ENCODE measurements at places on chromosomes 5 and 9.

GRCh38 chr5:149616727-149617285 is 35.5 kb downstream of the ARHGEF37 start:
- no peak for DNase-seq

- DNase-seq = no peak
Measured at GRCh38 chr5:107533910-107534876, 136.5 kb downstream of the EFNA5 start.

- no peak for DNase-seq
Measured at GRCh38 chr9:131677444-131678180, 62.3 kb downstream of the RAPGEF1 start.

GRCh38 chr5:87398981-87399614 is 13.6 kb downstream of the CCNH start:
- no peak for DNase-seq

DNA sequence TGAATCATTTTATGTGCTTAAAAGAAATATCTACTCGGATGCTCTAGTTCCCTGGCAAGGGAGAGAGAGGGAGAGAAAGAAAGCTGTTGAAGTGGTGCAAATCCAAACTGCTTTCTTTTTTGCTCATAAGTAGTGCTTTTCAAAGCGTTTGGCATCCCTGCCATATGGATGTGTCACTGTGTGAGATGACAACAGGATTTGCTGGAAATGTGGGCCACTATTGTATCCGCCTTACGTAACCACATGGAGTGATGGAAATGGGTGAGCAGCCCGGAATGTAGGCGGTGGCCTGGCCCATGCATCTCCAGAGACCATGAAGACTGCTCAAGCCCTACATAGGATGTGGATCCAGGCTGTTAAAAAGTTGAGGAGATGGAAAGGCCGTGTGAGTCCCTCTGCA is 30.8 kb downstream of the TJP2 start:
- no peak for DNase-seq

DNA sequence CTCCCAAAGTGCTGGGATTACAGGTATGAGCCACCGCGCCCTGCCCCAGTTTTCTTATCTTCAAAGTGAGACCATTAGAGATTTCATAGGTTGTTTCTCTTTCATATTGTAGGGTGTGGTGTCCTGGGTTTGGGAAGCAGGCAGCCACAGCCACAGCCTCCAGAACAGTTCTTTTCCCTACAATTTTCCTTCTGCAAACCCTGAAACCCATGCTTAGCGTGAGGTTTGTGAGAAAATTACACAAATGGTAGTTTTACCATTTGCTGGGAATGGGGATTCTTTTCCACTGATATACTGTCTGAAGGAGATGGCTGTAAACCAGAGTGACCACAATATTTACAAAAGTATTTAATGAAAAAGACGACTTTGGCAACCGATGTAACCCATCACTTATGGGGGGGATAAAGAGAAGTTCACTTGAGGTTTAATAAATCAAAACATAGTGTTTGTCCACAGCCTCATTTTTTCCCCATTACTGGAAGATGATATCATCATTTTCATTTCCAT is 26.7 kb upstream of the ECM2 start:
- no peak for DNase-seq

GRCh38 chr9:81620002-81620390 is 69.4 kb downstream of the TLE1 start:
- DNase-seq = no peak

GRCh38 chr9:125822160-125822559 is 75.0 kb downstream of the PBX3 start:
- DNase-seq = no peak

- DNase-seq = no peak
Measured at GRCh38 chr9:94150890-94151650, 66.8 kb downstream of the PTPDC1 start.

DNA sequence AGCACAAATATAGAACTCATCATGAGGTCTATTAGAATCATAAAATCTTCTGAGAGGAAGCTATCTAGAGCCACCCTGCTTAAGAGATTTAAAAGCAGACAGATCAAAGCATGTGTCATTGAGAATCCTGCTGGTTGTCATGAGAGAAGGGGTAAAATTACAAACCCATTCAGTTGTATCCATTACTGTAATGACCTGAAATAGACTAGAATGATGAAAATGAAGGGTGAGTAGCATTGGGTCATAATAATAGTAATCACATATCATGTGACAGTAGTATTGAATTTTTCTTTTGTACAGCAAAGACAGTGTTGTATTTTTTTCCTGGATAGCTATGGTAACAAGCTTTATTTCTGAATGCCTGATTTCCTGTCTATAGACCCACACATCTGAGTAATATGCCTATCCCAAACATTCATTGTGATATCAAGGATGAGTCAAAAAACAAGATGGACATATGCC is 149.0 kb downstream of the PDE4D start:
- DNase-seq = no peak

DNA sequence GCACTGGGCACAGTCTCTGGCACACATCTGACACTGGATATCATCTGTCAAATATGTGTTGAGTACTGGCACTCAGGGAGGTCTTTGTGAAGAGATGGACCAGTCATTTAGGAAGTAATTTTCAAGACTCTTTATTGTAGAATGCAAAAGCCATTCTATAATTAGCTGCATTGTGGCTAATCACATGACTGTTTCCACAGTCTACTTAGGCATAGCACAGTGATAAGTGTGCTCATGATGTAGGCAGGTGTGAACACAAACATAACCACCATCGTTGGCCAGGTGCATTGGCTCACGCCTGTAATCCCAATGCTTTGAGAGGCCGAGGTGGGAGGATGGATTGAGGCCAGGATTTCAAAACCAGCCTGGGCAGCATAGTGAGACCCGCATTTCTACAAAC is 62.2 kb downstream of the CFAP77 start:
- DNase-seq = no peak

- DNase-seq = no peak
Measured at GRCh38 chr9:135616619-135617537, 22.5 kb downstream of the GLT6D1 start.

GRCh38 chr9:109498195-109499092 is at the start of gene PTPN3:
PTPN3 (minus strand) TSS chr9:109498307; CDS start chr9:109463434, 34,873 bp downstream.
- DNase-seq = no peak

DNA sequence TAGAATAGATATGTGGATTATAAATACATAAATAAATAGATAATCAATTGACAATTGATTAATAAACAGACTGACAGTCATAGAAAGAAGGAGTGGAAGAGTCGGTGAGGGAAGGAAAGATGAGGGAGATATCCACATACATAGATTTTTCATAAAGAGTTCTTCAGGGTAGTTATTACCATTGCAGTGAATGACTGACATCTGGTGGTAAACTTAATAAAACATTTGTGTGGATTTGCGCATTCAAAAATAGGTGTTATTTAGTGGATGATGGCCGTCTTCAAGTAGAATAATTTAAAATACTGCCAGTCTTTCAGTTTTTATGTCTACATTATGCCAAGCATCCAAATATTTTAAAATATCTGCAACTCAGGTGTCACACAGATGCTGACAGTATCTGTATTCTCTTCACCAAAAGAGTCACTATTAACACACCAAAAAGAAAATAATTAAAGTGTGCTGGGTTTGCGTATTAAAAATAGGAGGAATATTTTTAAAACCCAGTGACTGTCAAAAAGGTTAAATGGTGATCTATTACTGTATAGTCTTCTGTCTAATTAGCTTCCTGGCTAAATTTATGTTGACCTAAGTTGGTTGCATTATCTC is 78.8 kb downstream of the GIN1 start:
- no peak for DNase-seq

DNA sequence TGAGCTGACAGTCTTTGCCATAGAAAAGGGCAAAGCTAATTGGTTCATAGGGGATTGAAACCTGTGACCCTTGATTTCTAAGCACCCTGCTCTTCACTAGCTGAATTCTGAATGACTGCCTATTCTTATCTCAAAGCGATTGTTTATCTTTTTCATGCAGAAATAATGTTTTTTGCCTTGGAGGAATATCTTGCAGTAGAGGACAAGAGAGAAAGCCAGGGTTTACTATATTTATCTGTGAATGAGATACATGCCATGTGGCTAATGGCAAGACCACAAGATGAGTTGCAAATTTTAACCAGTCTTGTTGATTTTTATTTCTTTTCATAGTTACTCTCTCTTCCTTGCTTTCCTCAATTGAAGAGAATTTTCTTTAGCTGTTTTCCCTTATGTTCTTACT is 185.0 kb downstream of the CNTLN start:
- no peak for DNase-seq

DNA sequence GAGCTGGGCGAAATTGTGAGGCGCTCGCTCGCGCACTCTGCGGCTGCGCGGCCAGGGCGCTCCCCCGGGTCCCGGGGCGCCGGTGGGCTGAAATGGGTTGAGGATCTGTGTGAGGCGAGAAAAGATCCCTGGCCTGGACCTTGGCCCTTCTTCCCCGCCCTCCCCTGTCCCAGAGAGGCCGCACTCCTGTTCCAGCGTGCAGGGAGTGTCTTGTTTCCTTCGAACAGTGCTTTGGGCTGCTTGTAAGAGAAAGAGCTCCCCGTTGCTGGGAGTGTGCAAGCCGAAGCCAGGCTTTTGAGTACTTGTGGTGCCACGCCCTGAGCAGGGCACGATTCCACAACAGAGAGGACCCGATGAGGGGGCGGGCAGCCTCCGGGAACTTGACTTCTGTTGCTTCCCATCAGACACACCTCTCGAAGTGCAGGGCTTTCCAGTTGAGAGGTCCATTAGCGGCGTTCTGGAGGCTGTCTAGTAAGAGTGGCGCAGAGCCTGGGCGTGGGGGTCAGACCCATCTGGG is 535 bp downstream of the DOLPP1 start:
- no peak for DNase-seq

- DNase-seq = no peak
Measured at GRCh38 chr9:70535546-70536323, 121.3 kb upstream of the KLF9 start.

DNA sequence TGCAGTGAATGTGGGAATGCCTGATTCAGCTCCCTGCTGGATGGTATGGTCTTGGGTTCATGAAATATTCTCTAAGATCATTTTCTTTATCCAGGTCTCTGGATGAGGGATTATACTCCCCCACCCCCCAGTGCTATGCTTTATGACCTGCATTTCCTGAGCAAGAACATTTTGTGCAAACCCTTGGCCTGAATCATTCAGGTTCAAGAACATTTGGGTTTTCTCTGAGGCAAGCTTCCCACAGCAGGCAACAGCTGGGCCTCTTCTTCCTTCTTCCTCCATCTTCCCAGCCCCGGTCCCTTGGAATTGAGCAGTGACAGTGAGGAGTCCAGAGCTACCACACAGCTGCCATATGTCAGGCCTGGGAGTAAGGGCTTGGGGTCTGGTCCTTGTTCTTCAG is 58.6 kb upstream of the TNFSF15 start:
- DNase-seq = no peak

DNA sequence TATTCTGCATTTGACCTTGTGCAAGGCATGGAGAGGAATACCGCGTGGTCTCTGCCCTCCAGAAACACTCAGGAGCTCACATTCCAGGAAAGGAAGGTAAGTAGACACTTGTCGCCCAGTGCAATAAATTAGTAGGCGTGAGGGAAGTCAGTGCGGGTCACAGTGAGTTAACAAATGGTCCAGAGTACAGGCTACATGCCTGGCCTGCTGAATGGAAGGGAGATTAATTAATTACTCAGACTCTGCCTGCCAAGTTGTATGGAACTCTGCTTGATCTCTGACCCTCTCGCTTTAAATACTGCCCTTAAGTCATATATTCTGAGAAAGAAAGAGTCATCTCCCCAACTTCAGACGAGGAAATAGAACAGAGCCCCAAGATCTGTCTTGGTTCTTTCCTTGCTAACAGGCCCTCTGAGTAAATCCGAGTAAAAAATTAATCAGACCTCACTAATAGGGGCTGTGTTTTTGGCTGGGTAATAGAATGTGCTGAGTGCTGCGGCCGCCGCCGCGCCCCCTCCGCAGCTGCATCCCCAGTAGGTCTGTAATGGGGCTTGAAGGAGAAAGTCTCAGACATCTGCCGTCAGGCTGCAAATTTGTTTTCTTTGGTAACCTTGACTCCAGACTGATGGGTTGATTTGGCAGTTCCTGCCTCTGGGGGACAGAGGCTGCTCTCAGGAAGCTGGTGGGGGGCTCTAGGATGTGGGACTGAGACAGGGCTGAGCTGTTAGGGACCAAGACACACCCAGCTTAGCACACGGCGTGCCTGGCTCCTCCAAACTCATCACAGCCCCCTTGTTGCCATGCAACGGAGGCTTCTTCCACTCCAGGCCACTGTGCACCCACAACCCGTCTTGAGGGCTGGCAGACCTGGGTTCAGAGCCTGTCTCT is 144.4 kb downstream of the NSG2 start:
- no peak for DNase-seq

GRCh38 chr5:164094291-164094690 is 588.9 kb downstream of the MAT2B start:
- DNase-seq = no peak

GRCh38 chr5:123755653-123756317 is 243.8 kb downstream of the CSNK1G3 start:
- no peak for DNase-seq

GRCh38 chr5:153753645-153754432 is 263.4 kb downstream of the GRIA1 start:
- DNase-seq = no peak

- DNase-seq = no peak
Measured at GRCh38 chr5:14251733-14252132, 108.6 kb downstream of the TRIO start.

DNA sequence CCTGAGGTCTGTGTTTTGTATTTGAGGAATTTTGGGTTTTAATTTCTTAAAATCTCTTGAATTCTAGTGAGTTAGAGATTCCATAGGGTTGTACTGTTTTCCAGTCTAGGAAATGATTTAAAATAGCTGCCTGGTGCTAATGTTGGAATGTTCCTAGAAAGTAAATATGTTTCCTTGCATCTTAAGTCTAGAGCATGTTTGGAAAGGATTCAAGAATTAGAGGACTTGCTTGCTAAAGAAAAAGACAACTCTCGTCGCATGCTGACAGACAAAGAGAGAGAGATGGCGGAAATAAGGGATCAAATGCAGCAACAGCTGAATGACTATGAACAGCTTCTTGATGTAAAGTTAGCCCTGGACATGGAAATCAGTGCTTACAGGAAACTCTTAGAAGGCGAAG is 41.8 kb downstream of the LMNB1 start:
- DNase-seq = no peak

- DNase-seq = no peak
Measured at GRCh38 chr9:82091610-82092009, 103.0 kb downstream of the SPATA31D1 start.

Data from T-cell (primary cell).